ENCODE measurements at places on chromosomes 2 and 18. TPM values are rescaled to one million over a fixed set of nuclear protein-coding genes. Genes with fewer than 3 reads are reported as not detected.

CHRNG gene
- not detected for total RNA-seq

SERPINB3 gene
- not detected for total RNA-seq

DNA sequence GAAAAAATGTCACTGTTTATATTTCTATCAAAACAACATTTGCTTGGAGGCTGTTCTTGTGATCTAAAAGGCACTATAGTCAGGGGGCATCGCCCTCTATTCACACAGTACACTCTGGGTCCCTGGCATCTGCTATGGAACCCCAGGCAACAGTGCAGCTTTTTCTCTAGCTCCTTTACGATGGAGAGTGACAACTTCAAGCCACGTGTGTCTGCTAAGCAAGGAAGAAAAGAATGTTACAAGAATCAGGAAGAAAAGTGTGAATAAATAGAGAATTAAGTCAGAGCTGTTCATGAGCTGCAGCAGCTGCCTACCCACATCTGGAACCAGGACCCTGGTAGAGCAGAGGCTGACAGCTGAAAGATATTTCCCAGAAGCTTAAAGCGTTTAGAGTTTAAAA lies 11.2 kb downstream of the RND3 start:
- H3K4me3 ChIP-seq = no peak overlapping the region
- peaks cover 93% of the 10 kb centered on the region for H3K36me3 ChIP-seq
- H3K27me3 ChIP-seq = no peaks in the 10 kb centered on the region
- H3K4me1 ChIP-seq = peaks cover 100% of the 10 kb centered on the region
- DNase-seq = peak; percentile 38
- H3K27ac ChIP-seq = peak overlapping the region; percentile 3

LCT gene
- total RNA-seq = not detected

SFTPB gene
- not detected for total RNA-seq

DNA sequence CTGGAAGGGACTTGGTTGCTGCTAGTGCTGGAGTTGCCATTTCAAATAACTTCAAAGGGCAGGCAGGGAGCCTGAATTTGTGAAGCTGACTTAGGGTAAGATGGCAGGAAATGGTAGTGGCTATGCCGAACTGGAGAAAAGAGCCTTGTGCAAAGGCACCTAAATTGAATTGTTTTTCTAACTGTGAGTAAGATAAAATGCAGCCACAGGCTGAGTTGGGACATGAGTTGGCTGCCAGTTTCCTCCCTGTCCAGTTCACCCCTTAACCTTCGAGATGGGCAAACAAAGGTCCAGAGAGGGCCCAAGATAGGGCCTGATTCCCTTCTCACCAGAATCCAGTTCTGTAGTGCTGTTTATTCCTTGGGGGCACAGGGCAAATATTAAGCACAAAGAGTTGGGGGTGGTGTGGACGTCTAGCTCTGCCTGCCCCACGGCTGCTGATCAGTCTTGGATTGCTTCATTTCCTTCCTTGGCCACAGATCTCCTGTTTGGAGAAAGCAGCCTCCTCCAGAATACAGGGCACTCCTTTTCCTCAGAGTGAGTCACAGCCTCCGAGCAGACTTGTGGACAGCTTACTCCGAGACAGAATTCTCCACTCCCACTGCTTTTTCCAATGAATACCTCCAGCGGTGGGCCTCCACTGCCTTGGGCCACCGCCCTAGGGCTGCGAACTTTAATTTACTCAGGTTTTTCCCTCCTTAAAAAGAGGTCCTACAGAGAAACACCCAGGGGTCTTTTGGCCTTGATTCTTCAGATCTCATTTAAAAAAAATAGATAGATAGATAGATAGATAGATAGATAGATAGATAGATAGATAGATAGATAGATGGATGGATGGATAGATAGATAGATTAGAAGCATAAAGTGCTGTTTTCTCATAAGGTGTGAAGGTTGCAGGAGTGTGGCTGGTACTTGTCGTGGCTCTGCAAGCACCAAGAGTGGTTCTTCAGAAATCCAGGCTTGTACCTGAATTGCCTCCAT lies 18.4 kb upstream of the SLC20A1 start:
- peaks cover 81% of the 10 kb centered on the region for H3K4me1 ChIP-seq
- H3K27ac ChIP-seq = peak overlapping the region; percentile 51
- H3K36me3 ChIP-seq = no peaks in the 10 kb centered on the region
- H3K4me3 ChIP-seq = no peak overlapping the region
- no peaks in the 10 kb centered on the region for H3K27me3 ChIP-seq

ARHGEF4 gene
- 3.9 TPM for total RNA-seq

FAM237A gene
- total RNA-seq = not detected
